Germinal center (tissue), 1 donor: ENCODE measurements at places on chromosomes 16 and 17.

- DNase-seq: no peak
Measured at GRCh38 chr17:81125573-81126081, 39.7 kb upstream of the PVALEF start.

DNA sequence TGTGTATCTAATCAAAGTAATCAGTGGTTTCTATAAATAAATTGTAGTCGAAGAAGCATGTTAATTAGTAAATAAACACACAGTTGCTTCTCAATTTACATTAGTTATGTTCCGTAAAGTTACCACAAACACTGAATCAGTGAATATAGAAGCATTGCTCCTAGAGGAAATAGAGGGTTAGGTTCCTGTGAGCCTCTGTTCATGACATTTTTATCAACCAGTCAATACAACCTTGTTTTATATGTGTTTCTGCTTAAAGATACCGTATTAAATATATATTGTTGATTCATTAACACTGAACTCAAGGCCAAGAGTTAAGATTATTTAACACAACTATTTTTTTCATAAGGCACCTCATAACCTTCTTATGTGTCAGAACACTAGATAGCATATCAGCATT, 134.3 kb downstream of the PPM1E start:
- no peak for DNase-seq

DNA sequence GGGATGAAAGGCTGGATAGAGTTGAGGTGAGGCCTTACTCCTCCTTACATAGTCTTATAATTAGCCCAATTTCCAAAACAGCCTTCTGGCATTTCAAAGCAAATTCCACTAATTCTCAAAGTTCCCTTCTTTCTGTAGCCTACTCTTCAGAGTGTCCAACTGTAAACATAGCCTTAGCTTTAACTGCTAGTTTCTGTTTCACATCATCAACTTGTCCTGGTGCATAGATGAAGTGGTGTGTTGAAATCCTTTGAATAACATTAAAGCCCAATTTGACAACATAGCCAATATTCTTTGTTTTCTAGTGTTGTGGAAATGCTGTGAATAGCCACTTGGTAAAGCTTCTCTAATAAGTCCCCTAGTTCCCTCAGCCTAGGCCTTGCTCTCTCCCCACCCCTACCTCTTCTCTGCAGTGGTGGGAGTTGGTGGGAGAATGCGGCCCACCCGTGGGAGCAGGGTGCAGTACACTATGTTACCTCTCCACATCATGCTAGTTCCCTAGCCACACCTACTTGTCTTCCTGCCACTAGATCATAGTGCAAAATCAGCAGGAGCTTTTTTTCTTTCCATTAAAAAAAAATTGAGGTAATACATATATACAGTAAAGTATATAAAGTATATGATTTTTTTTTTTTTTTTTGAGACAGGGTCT, 127.0 kb upstream of the HAS3 start:
- DNase-seq: no peak

DNA sequence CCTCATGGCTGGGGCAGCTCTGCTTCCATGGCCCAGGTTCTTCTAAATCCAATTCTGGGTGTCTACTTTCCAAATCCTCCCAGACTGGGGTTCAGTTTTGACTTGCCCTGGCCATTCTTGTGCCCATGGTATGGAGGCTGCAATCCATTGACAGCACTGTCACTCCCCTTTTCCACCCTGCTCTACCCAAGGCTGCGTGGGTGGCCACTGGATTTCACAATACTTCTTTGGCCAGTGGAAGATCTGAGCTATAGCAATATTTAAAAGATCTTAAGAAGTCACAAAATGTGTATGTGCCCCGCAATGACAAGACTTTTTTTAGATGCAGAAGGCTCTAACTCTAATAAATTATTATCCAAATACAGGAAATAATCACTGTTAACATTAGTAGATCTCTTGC, 329.4 kb upstream of the CCL2 start:
- no peak for DNase-seq

DNA sequence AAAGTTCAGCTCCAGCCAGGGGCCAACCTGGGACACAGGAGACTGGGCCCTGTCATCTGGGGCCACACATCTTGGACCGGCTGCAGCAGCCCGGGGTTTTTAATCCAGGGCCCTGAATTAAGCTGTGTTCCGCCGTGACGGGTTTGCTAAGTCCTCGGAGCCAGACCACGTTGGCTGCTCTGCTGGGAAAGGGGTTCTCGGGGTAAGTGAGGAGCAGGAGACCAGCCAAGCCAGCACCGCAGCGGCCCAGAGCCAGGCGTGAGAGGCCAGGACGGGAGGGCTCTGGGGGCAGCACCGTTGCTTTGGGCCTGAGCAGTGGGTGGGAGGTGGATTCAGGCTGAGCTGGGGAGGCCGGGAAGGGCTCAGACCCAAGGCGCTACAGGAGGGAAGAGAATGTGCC, 31.3 kb upstream of the CBX4 start:
- no peak for DNase-seq

DNA sequence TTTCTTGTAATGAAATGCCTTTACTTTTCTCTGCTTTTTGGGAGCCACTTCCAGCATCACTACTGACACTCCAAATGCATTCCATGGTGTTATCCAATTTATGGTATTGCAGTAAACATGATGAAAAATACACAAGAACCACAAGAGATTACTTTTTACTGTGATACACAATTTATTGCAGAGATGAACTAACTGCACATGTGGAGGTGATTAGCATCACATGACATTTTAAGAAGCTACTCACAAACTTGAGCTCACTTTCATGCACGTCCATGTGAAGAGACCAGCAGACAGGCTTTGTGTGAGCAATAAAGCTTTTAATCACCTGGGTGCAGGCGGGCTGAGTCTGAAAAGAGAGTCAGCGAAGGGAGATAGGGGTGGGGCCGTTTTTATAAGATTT, 780.5 kb upstream of the GOT2 start:
- DNase-seq: no peak

GRCh38 chr16:30112197-30113030, 923 bp downstream of the GDPD3 start:
- DNase-seq: peak; percentile 64

DNA sequence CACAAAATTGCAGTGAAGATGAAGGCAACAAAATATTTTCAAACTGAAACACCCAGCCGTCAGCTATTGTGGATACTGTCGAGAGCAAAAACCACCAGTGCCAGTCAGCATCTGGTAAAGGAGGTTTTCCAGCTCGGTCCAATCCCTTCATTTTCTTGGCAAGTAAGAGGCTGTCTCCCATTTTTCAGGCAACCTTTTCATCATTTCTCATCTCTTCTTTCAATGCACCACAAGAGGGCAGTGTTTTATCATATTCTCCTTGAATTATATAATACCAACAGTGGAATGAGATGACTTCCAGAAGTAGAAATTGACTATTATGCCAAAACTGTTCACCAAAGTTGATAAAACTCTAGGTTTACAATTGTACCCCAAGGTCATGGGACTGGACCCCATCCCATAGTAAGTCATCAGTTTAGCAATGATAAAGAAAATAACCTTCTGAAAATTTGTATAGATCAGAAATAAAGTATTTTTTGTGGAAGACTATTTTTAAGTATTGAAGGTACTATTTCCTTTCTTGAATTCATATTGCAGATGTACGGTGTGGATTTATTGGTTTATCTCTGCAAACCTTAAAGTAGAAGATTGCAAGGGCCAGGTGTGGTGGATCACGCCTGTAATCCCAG, 16.8 kb downstream of the NQO1 start:
- peak; percentile 51 for DNase-seq

DNA sequence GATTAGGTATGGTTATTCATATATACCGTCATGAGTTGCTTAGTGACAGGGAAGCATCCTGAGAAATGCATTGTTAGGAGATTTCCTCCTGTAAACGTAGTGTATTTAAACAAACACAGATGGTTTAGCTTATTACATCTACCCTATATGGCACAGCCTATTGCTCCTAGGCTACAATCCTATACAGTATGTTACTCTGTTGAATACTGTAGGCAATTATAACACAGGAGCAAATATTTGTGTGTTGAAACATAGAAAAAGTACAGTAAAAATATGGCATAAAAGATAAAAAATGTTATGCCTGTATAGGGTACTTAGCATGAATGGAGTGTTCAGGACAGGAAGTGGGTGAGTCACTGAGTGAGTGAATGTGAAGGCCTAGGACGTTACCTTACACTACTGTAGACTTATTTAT, 157.7 kb downstream of the CDH11 start:
- no peak for DNase-seq

DNA sequence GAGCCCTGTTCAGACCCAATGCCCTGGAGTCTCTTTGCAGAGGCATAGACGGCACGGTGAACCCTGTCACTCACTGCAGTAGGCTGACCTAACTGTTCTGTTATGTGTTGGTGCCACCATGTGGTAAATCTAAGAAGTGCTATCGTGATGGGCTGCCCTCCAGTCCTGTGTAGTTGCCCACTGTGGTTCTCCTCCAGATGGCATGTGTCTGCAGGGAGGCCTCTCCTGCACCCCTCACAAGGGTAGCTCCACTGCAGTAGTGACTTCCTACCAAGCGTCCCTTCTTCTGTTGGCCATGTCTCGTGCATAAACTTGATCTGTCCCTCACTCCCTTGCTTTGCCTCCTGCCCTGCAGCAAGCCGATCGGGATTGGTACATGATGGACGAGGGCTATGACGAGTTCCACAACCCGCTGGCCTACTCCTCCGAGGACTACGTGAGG, 5.8 kb downstream of the DHX38 start:
- peak; percentile 79 for DNase-seq

- DNase-seq: no peak
Measured at GRCh38 chr17:7413346-7413985, 5.8 kb downstream of the NLGN2 start.

DNA sequence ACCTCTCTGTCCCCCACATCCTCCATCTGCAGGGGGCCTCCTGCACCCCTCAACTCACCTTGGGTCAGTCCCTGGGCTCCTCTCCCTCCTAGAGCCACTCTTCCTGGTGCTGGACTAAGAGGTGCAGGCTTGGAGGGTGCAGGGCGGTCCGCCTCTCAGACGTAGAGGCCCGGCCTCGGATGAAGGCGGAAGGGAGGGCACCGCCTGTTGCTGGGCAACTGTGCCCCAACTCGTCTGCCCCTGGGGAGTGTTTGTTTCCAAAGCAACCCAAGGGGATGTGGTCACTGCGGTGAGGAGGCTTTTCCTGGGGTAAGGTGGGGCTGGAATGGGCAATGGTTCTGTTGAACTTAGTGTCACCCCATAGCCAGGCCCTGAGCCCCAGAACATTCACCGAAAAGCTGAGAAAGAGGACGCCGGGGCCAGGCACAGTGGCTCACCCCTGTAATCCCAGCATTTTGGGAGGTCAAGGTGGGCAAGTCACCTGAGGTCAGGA, at the start of gene C16orf54:
Gene C16orf54, minus strand, starts transcription at position 138 of the 493 bp plus-strand sequence. CDS start 1,039 bp downstream, outside the sequence.
- peak; percentile 83 for DNase-seq

- DNase-seq: no peak
Measured at GRCh38 chr17:65085951-65086350, 29.4 kb upstream of the GNA13 start.

- DNase-seq: peak; percentile 75
Measured at GRCh38 chr17:3002538-3003295, 60.7 kb downstream of the OR1D5 start.

GRCh38 chr17:55259684-55260111, 5.1 kb upstream of the HLF start:
- no peak for DNase-seq

DNA sequence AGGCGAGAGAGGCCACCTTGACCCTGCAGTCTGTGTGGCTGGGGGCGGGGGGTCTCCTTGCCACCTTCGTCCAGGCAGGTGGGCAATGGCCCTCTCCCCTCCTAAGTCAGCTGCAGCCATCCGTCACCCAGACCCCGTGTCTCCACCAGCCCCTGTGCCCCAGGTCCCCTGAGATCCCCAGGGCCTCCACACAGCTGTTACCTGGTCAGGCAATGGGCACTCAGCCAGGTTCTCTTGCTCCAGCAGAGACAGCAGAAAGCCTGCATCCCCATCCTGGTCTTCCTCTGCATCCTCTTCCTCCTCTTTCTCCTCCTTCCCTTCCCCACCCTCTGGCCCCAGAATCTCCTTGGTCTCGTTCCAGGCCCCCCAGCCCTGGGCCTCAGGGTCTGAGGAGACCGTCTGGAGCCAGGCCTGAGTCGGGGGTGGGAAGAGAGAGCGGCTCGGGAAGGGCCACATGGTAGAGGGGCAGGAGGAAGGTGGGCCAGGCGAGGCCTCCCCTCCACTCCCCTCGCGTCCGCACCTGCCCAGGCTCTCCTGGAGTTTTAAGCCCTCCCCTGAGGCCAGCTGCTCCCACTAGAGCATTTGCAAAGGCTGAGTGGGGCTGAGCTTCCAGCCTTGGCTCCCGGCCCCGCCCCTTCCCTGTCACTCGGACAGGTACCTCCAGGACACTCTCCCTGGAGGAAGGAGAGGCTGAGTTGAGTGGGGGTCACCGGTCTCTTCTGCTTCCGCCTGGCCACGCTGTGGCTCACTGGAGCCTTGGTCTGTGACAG, at the start of gene PABPN1L:
Gene PABPN1L, minus strand, starts transcription at position 510 of the 770 bp plus-strand sequence. Its CDS starts 54 bp downstream, at position 456.
- DNase-seq: no peak

DNA sequence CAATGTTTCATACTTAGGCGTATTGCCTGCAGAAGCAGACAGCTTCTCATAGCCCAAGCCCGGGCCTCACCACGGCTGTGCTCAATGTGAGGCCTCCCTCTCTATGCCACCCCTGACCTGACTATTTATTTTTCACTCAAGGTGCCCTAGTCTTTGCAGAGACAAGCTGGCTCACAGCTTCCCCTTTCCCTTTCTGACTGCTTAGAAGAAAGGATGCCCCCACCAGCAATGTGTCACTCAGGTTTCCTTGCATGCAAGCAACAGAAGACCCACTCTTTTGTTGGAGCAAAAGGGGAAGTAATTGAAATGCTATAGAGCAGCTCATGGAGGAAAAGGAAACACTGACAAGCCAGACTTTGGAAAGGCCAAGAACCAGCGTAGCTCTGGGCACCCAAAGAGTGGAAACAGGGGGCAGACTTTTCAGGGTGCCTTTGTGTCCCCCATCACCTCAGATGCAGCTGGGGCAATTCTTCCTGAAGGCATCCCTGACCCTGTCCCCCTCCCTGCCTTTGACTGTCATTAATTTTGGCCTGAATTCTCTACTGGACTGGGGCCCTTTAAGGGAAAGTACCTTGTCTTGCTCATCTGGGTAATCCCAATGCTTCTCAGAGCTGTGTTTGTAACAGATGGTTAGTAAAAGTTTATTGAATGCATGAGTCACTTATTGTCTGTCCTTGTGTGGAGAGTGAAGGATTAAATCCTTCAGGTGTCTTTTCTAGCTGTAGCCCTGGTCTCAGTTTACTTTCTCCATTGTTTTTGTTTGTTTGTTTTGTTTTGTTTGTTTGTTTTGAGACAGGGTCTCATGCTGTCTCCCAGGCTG, 17.8 kb downstream of the RGS9 start:
- DNase-seq: peak; percentile 41

- no peak for DNase-seq
Measured at GRCh38 chr17:34370997-34371395, 8.0 kb upstream of the CCL1 start.

- DNase-seq: no peak
Measured at GRCh38 chr16:30340621-30341020, 14.5 kb downstream of the CD2BP2 start.

GRCh38 chr17:81483862-81484194, 28.8 kb downstream of the ACTG1 start:
- no peak for DNase-seq

- DNase-seq: no peak
Measured at GRCh38 chr16:22635801-22636200, 125.1 kb downstream of the NPIPB5 start.

GRCh38 chr17:48468299-48468698, 38.3 kb upstream of the SKAP1 start:
- no peak for DNase-seq
